ENCODE measurements at places on chromosomes 3 and 15.

GRCh38 chr3:54818942-54819341 is 108.9 kb downstream of the LRTM1 start:
- DNase-seq, result no peak

GRCh38 chr3:187042346-187042745 is 97.0 kb downstream of the RPL39L start:
- DNase-seq, result no peak

- no peak for DNase-seq
Measured at GRCh38 chr3:21117370-21117769, 633.6 kb downstream of the ZNF385D start.

DNA sequence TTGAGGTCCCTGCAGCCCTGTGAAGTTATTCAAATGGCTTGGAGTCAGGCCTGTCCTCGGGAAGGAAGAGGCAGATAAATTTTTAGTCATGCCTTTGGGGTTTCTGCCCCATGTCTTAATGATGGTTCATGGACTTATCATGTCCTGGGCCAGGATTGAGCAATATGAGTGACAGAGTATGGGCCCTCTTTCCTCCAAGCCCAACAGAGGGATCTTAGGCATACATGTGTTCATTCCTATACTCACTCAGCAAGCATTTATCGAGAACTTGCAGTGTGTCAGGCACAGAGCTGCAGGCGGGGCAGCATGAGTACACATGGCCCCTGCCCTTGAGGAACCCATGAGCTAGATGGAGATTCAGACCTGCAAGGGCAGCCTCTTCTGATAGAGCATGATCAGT is 6.2 kb downstream of the ESYT3 start:
- DNase-seq, result no peak

DNA sequence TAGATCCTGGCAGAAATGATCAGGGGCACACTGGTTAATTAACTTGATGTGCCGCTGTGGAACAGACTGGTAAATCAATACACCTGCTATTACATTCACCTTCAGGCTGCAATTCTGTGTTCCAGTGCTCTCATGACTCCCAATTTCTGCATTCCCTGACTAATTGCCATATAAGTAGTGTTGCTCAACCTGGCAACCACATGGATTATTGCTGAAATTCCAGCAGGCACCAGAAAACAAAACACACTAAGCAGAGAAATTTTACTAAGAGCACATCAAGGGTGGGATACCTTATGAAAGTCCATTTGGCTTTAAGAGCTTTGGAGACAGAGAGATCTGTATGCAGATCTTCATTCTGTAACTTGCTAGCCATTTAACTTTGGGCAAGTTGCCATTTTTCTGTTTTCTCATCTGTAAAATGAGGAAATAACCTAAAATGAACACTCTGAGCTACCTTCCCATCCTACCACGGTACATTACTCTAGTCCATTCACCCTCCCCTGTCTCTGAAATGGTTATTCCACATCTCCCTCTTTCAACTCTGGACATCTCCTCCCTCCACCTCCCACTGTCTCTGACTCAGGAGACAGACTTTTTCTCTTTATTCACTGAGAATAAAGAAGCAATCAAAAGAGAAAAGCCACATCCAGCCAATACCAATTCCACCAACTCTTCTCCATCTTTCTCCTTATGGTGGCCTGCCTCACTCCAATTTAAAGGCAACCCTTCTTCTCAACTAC is 54.6 kb downstream of the STAC start:
- no peak for DNase-seq

DNA sequence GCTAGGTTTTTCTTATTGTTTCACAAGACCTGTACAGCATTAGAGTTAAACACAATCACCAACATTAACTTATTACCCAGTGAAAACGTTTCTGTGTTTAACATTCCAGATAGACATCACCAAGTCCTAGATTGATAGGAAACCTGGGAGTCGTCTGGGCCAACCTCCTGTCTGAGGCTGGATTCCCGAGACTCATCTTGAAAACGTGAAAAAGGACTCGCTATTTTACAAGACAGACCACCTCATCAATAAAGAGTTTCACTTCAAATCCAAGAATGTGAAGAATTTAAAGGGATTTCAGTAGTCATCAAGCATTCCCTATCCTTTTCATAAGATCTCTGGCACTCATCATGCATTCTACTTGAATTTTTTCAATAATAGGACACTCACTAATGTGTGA is 626.6 kb downstream of the MCTP2 start:
- no peak for DNase-seq

DNA sequence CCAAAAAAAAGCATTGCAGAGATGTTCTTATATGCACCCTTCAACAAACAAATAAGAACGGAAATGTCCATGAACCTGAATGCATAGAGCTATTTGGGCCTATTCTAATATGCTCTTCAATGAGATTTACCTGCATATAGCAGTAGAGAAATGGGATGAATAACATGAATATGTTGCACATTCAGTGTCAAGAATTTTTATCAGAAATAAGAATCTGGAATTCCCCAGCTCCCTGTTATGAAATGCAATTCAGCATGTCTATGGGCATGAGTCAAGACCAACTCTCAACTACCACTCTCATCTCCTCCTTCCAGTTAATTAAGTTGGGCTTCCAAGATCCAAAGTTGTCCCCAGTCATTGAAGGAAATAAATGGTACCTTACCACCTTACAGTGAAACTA is 133.7 kb upstream of the ALCAM start:
- no peak for DNase-seq

DNA sequence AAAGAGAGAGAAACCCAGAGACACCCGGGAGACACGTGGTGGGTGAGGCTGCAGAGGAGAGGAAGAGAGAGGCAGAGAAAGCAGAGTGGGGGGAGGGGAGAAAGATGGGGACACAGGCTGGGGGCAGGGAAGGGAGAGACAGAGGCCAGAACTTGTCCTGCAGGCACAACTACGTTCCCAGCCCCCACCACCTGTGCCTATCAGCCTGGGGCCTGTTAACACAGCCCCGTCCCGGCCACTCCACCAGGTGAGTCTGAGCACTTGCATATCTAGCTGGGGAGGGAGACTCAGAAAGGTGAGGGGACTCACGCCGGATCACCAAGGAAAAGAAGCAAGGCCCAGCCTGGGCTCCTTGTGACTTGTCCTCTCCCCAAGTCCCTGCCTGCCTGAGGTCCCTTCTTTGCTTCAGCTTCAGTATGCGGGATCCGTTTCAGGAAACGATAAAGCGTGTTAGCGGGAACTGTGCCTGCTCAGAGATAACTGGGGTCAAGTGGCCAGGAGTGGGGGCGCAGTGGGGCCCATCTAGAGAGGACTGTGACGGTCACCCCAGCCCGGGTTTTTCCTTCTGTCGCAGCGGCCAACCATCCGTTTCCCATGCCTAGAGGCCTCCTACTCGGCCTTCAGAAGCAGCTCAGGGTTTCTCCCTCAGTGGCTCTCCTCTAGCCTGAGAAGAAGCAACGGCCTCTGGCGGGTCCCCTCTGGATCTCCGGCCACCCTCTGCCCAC is 10.3 kb downstream of the LINGO1 start:
- DNase-seq, result no peak

DNA sequence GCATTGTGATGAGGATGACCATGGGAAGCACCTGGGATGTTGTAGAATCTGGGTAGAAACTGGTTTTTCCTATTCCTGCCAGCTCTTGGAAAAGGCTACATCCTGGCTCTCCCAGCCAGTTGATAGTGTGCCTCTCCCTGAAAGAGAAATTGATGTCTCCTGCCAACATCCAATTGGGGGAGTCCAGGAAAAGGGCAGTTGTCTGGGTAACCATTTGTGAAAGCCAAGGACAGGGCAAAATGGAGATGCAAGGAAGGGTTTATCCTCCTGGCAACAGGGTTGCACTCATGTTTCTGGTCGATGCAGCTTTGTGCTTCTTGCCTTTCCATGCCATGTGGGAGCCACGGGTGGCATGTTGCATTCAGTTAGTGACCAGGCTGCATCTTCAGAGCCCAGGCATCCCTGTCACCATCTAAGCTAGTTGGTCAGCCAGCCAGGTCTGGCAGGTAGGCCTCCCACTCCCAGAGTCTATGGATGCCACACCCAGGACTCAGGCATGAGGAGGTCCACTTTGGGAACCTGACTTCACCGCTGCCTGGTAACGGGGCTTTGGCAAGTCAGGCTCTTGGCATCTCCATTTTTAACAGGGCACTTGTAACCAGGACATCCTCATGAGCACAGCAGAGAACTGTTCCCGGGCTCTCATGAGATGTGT is 153.5 kb downstream of the DNAJB8 start:
- DNase-seq, result no peak

DNA sequence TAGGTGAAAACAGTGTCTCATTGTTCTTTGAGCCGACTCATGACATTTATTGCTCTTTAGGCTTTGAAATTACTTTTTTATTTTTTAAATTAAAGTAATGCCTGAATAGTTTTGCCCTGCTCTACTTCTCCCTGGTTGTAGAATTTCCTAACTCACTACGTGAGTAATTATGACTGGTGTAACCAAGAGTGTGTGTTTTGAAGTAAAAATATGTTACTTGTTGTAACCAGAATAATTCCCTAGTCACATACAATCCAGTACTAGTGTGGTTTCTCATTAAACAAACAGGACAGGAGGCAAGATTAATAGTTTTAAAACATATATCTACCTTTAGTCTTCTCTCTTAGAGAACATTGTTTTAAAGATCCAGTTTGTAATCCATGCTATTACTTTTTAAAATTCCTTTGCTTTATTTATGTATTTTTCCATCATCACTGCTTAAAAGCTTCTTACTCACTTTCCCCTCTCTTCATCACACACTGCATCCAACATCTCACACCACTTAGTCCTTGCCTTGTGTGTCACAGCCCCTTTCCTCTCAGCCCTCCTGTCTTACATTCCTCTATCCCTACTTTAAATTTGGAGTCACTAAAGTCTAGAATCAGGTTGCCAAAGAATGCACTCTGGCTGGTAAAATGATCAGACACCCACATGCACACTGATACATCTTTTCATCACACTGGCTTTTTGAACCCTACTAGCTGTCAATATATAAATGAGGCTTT is 219.7 kb downstream of the WNT5A start:
- no peak for DNase-seq

GRCh38 chr15:83248151-83249029 is 36.1 kb downstream of the BNC1 start:
- peak; percentile 41 for DNase-seq

DNA sequence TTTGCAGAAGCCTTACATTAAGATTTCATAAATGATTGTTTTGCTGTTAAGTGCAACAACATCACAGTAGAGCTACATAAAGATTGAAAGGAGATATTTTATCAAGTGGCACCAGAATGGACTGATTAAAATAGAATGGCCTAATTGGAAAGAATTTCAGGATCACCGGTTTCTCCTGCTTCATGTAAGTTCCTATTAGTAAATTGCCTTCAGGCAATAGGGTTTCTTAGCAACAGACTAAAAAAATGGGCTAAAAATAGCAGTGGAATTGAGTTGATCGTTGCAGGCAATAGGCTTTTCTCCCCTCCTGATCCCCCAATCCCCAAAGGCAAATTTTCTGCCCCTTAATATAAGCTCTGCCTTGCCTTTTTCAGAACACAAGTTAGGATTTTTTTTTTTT is 917 bp downstream of the LNP1 start:
- no peak for DNase-seq

- no peak for DNase-seq
Measured at GRCh38 chr3:137150825-137151224, 193.0 kb downstream of the IL20RB start.

DNA sequence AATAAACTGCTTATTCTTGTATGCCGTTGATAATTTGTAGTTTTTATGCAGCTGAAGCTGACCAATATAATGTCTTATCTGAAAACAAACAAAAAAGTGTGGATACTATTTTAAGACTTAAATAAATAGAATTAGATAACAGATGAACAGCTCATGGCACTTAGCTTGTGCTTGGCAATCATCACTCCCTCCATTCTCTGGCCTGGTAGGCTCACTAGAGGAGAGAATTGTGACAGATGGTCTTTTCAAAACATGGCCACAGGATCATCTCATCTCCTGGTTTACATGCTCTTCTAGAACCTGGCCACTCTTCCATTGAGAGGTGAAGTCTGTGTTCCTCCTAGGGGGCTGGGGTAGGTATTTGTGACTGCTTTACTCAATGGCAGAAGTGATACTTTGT is 58.4 kb upstream of the RBP1 start:
- no peak for DNase-seq

GRCh38 chr3:133872161-133872560 is 23.5 kb downstream of the RAB6B start:
- DNase-seq, result no peak

- no peak for DNase-seq
Measured at GRCh38 chr15:69543681-69544364, 91.2 kb downstream of the RPLP1 start.

GRCh38 chr15:78933823-78934654 is 10.8 kb downstream of the CTSH start:
- DNase-seq, result no peak

- DNase-seq, result peak; percentile 35
Measured at GRCh38 chr15:25690673-25691543, 172.2 kb downstream of the ATP10A start.

- peak; percentile 65 for DNase-seq
Measured at GRCh38 chr3:59502806-59503205, 453.0 kb upstream of the CFAP20DC start.

- DNase-seq, result no peak
Measured at GRCh38 chr3:180073561-180073960, 36.8 kb upstream of the PEX5L start.

- no peak for DNase-seq
Measured at GRCh38 chr15:63905558-63906265, 72.0 kb upstream of the HERC1 start.

GRCh38 chr3:72891053-72891855 is 3.4 kb downstream of the GXYLT2 start:
- DNase-seq, result peak; percentile 99

- DNase-seq, result no peak
Measured at GRCh38 chr3:81352867-81353266, 408.6 kb downstream of the GBE1 start.
